Stimulated activated CD8-positive, alpha-beta memory T cell treated with anti-CD3 and anti-CD28 coated beads, Interleukin-7, amount 100 ng/mL, for 48 hours (primary cell): ENCODE measurements at places on chromosomes 7 and 10.

- no peak for DNase-seq
Observed at GRCh38 chr10:91627344-91628102, 5.3 kb downstream of the PPP1R3C start.

DNA sequence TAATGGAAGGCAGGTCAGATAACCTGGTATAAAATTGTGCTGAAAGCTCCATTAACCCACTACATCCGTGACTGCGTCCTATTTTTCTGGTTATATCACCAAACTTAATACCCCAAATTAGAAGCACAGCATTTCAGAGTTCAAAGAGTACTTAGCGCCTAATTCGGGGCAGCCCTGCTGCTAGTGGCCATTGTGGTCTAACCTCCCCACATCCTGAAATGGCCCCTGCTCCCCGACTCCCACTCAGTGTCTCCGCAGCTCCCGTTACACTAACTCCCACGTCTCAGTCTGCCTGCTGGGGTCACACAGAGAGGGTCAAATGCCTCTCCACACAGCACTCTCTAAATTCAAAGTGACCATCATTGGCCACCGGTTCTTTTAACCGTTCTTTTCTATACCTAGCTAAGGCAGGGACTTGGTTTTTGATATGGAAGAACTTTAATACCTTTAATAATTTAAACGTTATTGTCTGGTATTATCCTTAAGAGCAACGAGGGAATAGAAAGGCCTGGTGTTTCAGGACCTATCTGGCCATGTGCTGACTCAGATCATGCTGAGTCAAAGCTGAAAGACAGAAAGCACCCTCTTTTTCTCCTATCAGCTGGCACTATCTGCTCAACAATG, 117.1 kb downstream of the KMT2E start:
- no peak for DNase-seq

DNA sequence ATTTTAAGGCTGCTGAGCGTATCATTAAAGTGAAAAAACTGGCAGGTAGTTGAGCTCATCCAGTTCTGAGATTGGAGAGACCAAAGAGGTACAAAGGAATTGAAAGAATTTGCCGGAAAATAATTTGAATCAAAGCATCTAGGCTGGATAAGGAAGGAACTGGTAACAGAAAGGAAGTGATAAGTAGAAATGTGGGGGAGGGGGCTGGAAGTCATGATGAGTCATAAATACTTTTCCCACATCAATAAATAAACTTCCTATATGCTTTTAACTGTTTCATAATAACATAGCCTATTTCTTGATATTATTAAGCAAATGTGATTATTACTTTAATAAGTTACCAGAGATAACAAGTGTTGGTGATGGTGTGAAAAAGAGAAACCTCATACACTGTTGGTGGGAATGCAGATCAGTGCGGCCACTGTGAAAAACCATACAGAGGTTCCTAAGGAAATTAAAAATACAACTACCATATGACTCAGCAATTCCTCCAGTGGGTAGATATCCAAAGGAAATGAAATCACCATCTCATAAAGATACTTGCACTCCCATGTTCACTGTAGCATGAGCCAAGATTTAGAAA, 27.0 kb downstream of the ZNF438 start:
- DNase-seq = no peak

DNA sequence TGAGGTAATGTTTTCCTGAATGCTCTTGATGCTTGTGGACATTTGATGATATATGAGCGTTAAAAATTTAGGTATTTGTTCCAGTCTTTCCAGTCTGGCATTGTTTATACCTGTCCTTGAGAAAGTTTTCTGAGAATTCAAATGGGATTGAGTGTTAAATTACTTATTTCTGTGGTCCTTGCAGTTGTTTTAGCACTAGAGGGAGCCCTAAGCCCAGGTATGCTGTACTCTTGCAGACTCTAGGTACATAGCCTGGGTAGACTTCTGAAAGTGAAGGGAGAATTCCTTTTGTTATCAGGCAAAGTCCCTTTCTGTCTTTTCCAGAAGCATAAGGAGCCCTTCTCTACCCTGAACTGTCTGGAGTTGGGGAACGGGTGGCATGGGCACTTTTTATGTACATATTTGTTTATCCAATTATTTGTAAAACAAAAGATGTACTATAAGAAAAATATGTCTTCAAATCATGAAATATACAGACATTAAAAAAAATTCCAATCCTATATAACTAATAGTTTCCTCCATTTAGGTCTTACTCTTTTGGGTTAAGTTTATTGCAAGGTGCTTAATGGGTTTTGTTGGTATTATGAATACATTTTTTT, 262.1 kb downstream of the ATRNL1 start:
- DNase-seq = no peak

GRCh38 chr10:27188259-27188658, 33.1 kb downstream of the MASTL start:
- no peak for DNase-seq
